HFFc6 (cell line): ENCODE measurements at places on chromosomes 6 and 20. TPM values are rescaled to one million over a fixed set of nuclear protein-coding genes. Genes with fewer than 3 reads are reported as not detected.

FILIP1 gene
- 0.07 to 0.11 TPM (median 0.09 TPM) in 3 replicates for total RNA-seq

DNMT3B gene
- total RNA-seq = 0.93 to 1.3 TPM (median 1.2 TPM) in 3 replicates

KIFC1 gene
- 20.6 to 42.7 TPM (median 38.1 TPM) in 3 replicates for total RNA-seq

KHDC1 gene
- 4.5 to 6.8 TPM (median 6.2 TPM) in 3 replicates for total RNA-seq
